ENCODE measurements at places on chromosomes 4 and X.
A peak's percentile ranks its signal among the peaks of the same experiment; 100 is the strongest.

- no peak for DNase-seq
Observed at GRCh38 chr4:87624698-87625097, 16.4 kb downstream of the DSPP start.

DNA sequence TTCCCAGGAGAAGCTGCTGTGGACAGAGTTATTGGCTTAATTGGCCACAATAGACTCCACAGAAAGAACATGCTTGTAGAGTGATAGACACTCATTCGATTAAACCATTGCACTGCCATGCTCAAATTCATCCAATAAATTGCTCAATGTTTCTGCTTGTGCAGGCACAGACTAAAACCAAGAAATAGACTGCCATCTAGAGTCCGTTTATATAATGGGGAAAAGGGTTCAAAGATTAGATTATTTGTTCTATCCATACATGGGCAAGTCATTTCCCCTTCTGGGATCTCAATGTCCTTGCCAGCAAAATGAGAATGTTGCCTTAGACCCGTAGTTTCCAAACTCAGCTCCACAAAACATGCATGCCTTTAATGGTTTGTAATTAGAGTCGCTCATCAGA lies 8.7 kb downstream of the SMIM10 start:
- DNase-seq = no peak

- DNase-seq = no peak
Observed at GRCh38 chrX:68461093-68461492, 27.8 kb upstream of the OPHN1 start.

DNA sequence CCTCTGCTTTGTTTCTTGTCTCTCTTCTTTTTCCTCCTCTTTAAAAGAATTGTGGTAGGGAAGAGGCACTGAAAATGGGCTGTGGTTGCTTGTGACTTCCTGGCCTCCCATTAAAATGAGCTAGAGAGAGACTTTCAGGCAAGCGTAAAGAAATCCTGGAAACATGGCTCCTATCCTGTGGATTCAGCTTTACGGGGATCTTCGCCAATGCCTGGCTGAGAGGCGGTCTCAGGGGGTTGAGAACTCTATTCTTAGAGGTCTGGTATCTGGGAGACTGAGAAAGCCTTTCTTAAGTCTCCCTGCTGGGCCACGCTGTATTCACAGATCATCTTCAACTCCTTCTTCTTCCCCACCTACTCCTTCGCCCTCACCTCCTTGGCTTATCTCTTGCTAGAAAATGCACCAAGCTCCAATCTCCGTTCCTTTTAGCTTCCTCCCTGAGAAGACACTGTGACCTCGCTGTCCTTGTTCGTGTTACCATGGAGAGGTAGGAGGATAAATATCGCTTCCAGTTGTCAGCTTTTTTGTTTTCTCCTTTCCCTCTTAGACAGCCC lies 542 bp upstream of the KLF8 start:
- no peak for DNase-seq

DNA sequence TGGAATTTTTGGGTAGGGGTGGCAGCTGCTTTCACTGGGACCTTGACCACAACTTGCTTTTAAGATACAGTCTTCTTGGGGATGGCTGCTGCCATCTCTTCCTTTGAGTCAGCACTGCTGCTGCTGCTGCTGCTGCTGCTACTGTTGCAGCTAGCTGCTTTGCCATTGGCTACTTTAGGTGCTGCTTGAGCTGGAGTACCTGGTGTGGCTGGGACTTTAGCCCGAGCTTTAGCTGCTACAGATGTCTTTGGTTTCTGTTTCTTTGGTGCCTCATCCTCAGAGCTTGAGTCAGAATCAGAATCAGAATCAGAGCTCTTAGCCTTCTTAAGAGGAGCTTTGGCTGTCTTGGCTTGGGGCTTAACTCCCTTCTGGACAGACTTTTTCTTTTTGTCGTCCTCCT lies 52.2 kb downstream of the FAM9B start:
- peak; percentile 10 for DNase-seq

DNA sequence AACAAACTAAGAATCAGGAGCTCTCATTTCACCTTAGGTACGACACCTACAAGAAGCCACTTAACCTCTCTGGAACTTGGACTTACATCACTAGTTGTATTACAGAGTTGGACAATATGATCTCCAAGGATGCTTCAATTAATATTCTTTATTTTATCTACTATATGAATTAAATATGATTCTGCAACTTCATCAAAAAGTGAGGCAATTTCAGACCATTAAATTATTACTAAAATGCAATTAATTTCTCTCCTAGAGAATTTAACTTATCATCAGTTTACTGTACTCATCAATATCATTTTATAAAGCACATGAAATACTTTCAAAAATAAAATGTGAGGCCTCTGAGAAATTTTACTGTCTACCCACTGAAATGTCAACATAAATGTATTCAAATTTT lies 33.9 kb downstream of the SLC39A8 start:
- DNase-seq = no peak

DNA sequence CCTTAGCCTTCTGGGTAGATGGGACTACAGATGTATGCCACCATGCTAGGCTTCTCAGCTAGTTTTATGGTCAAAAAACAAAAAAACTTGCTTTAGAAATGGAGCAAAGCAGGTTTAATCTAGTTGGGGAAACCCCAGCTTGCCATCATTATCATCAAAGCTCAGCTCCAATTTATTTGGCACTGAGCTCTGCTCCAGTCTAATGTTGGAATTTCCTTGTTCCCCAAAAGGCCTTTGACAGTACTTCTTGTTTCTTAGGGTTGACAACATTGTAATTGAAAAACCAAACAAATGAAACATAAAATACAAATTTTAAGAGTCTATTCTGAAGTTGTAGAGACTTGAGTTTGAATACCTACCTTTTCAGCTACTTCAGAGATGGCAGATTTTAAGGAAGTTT lies 48.0 kb downstream of the MRPL1 start:
- no peak for DNase-seq

GRCh38 chr4:8558080-8558960 lies 21.9 kb upstream of the GPR78 start:
- no peak for DNase-seq

- DNase-seq = no peak
Observed at GRCh38 chr4:113040793-113041192, 8.7 kb upstream of the ANK2 start.

- DNase-seq = no peak
Observed at GRCh38 chrX:39904816-39905537, 192.8 kb downstream of the BCOR start.

DNA sequence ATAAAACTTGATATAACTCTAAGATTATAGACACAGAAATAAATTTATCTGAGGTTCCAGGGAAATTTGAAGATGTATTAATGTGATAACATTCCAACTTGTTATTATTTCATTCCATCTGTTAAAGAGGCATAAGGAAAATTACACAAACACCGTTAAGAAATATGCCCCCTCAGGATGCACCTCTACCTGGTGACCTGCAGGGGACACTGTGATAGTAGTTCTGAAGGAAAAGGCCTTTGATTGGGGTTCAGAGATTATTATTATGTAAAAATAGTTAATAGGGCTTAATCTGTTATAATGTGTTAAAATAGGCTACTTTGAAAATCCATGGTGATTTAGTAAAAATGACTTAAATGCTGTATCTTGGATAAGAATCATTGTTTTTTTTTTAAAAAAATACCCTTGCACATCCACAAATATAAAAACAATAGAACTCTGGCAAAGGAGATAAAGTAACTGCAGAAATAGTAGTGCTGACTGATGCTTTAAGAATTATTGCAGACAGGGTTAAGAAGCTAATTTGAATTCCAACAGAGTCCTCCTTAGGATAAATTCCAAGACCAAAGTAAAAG lies 6.1 kb upstream of the ABRAXAS1 start:
- DNase-seq = peak; percentile 16

- DNase-seq = no peak
Observed at GRCh38 chrX:110143454-110144210, 140.7 kb downstream of the TMEM164 start.
